ENCODE measurements at places on chromosomes 4 and X.

DNA sequence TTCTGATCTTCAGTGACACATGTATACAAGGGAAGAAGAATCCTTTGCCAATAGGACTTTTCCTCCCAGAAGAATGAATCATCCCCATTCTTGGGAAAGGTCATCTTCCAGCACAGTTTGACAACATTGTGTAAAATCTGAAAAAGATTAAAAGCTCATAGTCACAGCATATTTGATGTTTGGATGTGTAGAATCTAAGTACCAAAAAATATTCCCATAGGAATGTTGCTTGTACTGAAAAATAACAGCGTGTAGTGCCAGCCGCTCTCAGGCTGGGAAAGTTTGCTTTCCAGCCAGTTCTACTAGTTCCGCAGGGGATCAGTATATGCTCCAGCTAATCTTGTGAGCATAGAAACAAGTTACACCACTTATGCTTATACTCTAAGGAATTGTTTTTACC is 74.7 kb upstream of the IL13RA1 start:
- no peak for DNase-seq

DNA sequence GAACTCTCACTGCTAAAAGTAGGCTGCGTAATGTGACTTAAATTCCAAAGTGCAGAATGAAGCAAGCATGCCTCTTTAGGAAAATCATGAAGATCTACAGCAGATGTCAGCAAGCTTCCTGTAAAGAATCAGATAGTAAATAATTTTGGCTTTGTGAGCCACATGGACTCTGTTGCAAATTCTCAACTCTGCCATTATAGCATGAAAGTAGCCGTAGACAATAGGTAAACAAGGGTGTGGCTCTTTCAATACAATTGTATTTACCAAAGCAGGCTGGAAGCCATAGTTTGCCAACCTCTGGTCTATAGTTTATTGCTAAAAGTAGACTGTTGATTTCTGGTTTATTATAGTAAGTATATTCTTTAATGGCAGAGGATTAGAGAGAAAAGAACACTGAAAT is 80.3 kb upstream of the FAM9B start:
- no peak for DNase-seq

DNA sequence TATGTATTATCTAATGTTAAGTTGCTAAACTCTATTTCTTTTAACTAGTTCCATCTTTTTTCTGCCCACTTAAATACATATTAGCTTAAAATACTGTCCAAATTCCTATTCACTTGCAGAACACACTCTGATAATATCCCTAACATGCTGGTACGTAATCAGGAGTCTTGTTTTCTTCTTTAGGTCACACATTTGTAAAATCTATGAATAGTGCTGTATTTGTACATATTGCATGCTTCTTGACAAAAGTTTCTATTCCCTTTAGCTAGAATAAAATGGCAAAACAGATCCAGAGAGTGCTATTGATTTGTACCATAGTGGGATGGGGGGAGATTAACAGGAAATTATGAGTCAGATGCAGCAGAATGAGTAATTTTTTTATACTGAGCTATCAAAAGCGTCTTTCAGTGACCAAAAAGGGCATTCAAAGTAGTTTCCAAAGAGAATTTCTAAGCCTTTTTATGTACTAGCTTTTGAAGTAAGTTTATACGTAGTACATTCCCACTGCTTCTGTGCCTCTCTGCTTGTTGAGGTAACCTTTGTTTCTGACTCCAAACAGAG is 126.5 kb downstream of the PTPN13 start:
- peak; percentile 4 for DNase-seq

DNA sequence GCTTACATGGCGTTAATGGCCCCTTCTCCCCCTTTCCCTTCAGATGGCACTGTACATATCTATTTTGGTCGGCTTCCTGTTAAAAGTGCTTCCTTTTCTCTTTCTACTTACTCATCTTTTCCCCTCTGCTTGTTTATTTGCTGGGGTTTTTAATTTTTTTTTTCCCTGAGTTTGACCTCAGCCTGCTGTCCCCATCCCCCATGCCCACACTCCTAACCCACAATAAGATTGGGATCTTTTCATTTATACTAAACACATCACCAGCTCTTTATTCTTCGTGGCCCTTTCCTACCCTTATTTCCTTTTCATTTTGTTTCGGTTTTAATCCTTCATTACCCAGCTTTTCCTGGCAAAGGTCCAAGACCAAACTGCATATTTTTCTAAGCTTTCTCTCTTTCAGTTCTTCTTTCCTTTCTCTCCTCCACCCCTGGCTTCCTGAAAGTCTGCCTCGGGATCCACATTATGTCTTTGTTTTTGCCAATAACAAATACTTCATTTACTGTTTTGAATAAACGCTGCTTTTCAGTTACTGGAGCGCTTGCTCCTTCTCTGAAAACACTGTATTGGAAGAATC is 152.0 kb upstream of the USP9X start:
- DNase-seq: no peak

- no peak for DNase-seq
Measured at GRCh38 chrX:115409551-115409950, 120.0 kb downstream of the LUZP4 start.

- no peak for DNase-seq
Measured at GRCh38 chrX:68894142-68894512, 65.3 kb downstream of the EFNB1 start.

- no peak for DNase-seq
Measured at GRCh38 chr4:189221691-189222090, 719.0 kb upstream of the FRG1 start.

GRCh38 chr4:71847300-71847699 is 63.4 kb upstream of the GC start:
- no peak for DNase-seq

DNA sequence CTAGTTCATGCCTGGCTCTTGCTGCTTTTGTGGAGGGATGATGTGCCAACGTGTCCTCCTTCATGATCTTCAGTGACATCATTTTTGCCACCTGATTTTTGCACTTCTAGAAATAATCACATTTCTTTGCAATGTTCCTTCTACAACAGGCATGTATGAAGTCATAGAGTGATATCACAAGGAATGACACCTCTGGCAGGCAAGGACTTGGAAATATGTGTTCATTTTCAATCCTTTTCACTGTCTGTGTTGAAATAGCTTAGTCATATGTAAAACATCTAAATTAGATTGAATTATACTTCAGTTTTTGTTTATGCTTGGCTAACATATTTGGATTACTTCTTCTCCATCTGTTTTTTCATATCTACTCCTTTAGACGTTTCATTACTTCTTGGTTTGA is 221.2 kb upstream of the STK26 start:
- DNase-seq: no peak

DNA sequence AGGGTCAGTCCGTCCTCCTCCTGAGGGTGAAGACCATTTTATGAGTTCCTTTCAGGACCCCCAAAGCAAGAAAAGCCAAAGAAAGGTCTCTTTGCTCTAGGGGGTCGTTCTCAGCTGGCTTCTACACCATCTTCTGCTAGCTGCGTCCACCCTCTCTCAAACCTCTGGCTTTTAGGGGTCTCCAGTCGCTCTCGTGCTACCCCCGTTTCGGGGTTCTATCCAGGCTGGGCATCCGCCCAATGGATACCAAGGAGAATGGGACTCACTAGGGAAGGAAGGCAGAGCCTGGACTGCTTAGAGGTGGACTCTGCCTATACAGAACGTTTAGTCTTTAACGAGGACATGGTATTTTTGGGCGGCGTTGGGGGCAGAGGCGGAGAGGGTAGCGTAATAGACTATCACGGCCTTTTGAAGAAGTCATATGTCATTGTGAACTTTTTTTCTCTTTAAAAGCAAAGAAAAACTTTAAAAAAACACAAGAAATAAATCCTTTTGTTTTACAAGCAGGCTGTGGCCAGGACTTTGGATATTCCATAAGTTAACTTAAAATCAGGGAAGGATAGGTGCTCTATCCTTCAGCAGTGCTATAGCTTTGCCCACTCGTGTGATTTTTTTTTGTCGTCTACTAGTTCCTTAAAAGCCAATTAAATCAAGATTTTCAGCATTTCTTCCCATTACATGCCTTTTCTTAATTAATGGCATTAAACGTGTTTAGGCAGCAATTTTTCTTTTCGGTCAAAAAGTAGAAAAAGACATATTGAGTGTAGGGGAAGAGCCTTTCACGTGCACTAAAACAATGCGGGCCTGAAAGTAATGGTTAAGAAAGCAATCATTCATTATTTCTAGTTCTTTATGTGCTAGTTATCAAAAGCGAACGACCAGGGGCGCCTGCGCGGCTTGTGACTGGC is 7.2 kb upstream of the PITX2 start:
- DNase-seq: no peak

DNA sequence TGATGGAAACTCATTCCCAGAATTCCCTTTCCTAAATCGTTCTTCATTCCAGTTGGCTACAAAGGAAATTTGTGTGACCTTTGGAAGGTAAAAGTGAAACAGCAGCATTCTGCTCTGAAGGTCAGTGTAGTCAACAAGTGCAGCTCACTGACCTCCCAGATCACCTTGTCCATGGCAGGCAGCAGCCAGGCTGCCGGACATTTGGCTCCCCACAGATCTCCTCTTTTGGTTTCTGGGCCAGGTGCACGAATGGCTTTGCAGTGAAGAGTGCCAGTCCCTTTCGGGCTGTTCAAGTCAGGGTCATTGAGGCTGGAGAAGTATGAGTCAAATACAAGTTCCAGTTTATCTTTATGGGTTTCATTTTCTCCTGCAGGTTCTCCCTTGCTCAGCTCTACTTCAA is 14.3 kb downstream of the GPRIN3 start:
- DNase-seq: no peak

DNA sequence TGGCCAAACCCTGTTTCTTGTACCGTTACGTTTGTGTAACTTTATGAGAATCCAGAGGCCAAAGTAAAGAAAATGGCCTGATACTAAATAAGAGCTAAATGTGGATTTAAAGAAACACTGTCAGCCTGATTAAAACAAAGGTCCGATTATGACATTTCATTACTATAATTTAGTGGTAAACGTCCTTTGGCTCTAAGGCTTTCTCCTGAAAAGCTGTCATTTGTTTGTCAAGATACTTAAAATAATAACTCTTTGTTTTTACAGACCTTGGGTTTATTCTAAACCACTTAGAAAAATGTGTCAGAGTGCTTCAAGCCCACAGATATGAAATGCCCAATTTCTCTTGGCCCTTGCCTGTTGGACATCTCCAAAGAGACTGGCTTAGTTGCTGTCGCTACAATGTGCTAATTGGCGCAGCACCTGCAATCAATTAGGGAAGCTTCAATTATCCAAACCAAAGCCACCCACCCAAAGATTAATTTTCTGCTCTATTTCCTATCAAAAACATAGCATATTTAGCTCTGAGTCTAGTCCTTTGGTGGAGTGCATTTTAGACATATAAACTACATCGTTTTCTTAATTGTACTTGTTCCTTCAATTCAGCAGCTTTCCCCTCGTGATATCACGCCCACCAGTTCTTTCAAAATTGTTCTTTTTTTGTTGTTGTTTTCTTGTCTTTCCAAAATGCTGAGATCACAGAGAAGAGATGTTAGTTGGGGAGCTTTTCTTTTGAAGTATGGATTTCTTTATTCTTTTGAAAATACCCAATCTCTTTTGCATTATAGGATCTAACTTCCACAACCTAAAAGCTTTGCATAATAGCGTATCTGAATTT is 13.6 kb downstream of the SMIM20 start:
- DNase-seq: no peak

DNA sequence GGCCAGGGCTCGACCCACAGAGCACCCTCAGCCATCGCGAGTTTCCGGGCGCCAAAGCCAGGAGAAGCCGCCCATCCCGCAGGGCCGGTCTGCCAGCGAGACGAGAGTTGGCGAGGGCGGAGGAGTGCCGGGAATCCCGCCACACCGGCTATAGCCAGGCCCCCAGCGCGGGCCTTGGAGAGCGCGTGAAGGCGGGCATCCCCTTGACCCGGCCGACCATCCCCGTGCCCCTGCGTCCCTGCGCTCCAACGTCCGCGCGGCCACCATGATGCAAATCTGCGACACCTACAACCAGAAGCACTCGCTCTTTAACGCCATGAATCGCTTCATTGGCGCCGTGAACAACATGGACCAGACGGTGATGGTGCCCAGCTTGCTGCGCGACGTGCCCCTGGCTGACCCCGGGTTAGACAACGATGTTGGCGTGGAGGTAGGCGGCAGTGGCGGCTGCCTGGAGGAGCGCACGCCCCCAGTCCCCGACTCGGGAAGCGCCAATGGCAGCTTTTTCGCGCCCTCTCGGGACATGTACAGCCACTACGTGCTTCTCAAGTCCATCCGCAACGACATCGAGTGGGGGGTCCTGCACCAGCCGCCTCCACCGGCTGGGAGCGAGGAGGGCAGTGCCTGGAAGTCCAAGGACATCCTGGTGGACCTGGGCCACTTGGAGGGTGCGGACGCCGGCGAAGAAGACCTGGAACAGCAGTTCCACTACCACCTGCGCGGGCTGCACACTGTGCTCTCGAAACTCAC is 3.6 kb downstream of the MID1IP1 start:
- DNase-seq: no peak

DNA sequence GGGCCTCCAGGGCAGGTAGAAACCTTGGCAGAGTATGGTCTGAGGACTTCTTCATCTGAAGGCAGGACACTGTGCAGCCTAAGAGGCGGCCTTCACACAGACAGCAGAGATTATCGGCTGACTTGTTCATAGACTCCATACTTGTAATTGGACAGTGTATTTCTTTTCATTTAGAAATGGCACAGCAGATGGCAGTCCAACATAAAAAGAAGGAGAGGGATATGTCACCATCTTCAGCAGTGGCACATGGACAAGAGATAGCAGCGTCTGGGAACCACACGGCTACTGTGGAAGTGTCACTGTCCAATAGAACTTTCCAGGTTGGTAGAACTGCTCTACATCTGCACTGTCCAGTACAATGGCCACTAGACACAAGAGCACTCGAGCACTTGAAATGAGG is 21.7 kb upstream of the GEMIN8 start:
- DNase-seq: no peak

DNA sequence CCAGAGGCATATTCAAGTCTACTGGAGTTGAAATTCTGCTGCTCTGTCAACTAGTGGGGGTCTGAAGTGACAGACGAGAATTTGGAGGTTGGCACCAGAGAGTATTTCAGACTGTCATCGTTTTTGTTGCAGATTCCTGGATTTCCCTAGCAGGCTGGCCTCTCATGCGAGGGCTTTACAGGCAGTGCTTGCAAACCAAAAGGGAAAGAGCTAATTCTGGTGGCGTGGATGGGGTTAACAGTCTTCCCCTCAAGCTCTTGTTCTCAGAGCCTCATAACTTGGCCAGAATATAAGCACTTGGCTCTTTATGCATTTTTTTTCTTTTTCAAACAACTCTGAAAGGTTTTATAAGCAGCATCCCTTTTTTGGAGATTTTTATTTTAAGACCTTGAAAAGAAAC is at the start of gene SPARCL1:
TSS of gene SPARCL1 (minus strand) at position 190 of the 400 bp plus-strand sequence. CDS start 29,802 bp downstream, outside the sequence.
- DNase-seq: no peak

- no peak for DNase-seq
Measured at GRCh38 chr4:71732066-71732465, 51.8 kb downstream of the GC start.

- no peak for DNase-seq
Measured at GRCh38 chr4:88409206-88409605, 30.6 kb downstream of the HERC6 start.

GRCh38 chr4:54842226-54842625 is 184.5 kb downstream of the KIT start:
- no peak for DNase-seq

Measured in skeletal muscle cell (primary cell).